ENCODE measurements at places on chromosomes 3 and 15.

DNA sequence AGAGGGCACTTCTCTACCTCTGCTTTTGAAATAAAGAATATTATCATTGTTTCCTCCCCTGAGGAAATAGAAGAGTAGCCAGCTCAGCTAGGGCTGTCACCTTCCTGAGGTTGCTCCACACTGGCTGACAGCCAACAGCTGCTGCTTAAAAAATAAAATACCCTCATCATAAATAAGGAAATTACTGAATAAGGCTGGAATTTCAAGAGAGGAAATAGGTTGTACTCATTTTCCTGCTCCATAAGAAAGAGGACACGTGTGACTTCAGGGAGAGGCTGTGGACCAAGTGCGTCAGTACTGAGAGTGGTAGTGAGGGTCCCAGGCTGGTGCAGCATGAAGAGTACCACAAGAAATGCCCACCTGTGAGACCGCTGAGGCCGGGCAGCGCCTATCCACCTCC lies 8.1 kb upstream of the C2CD4B start:
- DNase-seq = no peak

- DNase-seq = no peak
These were observed 111.0 kb upstream of the TRPM1 start for GRCh38 chr15:31212326-31213080.

- DNase-seq = no peak
These were observed 68.7 kb downstream of the IL12A start for GRCh38 chr3:160057331-160057730.

DNA sequence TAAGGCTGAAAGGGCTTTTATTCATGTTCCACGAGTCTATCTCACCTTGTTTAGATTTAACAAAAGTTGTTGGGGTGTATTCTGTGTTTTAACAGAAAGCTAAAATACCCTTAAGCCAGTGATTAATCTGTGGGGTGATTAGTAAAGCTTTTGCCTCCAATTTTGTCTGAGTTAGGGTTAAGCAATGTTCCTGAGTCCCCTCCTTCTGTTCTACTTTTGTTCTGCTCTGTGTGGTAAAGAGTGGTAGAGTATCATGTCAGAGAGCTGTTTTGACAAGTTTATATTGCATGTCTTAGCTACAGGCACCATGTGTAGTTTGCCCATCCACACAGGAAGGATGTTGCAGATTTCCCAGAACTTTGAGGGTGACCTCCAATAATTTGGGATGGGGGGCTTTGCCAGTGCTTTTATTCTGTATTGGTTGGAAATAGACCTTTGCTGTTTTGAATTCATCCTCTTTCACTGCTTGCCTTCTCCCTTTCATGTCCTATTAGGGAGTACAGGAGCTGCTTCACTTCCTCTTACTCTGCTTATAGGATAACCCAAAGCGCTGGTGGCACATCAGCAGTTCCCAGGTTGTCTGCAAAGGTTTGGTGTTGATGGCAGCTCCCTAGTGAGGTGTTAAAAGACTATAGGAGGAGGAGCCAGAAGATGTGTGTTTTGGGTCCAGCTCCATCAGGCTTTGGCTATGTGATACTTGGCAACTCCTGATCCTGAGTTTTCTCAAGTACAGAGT lies 7.4 kb downstream of the PDE8A start:
- DNase-seq = no peak

- DNase-seq = no peak
These were observed 62.0 kb upstream of the BCL6 start for GRCh38 chr3:187807086-187807862.

DNA sequence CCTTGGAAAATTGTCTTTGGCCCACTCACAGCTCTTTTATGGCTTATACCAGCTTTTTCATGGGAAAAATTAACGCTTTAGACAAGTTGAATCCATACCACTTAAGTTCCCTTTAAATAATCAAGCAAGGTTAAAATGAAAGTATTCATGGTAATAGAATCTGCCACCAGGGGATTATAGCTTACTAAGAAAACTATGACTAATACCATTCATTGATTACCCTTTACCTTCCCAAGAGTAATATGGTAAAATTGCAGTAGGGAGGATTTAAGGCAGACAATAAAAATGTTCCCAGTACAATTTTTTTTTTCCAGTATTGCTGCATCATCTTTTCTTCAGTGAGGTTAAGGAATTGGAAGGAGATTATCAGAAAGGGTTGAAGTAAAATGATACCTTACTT lies 641.1 kb upstream of the NAALADL2 start:
- no peak for DNase-seq

- DNase-seq = peak; percentile 23
These were observed 106.4 kb downstream of the FBLN2 start for GRCh38 chr3:13655061-13655913.

DNA sequence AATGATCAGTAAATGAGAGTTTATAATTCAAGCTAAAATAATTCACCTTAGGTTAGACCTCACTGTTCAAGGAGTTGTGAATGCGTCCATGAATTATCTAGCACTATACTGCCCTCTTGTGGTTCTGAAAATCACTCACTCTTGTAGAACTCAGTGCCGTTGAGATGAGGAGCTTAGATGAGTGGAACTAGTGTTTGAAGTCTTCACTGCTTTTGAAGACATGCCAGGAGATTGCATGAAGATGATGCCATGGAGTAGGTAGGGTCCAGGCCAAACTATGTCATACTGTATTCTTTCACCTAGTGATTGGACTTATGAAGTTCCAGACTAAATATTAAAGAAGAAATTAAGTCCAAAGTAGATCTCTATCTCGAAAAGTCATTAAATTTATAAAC lies 28.8 kb downstream of the LYSMD4 start:
- peak; percentile 78 for DNase-seq

GRCh38 chr3:64229903-64230302 lies 4.6 kb upstream of the PRICKLE2 start:
- DNase-seq = no peak

GRCh38 chr15:59138243-59138642 lies 33.3 kb downstream of the CCNB2 start:
- peak; percentile 66 for DNase-seq
